ENCODE measurements at places on chromosomes 2 and 18.

DNA sequence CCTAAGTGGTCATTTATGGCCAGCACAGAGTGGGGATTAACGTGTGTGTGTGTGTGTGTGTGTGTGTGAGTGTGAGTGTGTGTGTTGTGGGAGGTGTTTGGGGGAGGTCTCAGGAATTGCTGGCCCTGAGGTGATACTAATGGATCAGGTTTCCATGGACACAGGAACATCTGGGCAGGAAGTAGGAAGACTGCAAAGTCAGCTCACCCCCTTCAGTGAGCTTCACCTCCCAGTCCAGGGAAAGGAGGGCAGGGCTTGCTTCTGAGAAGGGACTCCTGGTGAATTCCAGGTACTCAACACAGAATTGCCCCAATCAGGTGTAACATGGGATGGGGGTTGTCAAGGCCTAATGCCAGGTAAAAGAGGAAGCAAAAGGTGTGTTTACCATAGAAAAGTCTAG lies 30.3 kb upstream of the IL1R1 start:
- DNase-seq: no peak
- peaks cover 17% of the 10 kb centered on the region for H3K36me3 ChIP-seq
- peaks cover 61% of the 10 kb centered on the region for H3K4me1 ChIP-seq
- no peak overlapping the region for H3K27ac ChIP-seq
- no peak overlapping the region for H3K4me3 ChIP-seq

- H3K4me3 ChIP-seq: peak overlapping the region; percentile 12
- peak; percentile 75 for DNase-seq
- no peaks in the 10 kb centered on the region for H3K36me3 ChIP-seq
- peaks cover 25% of the 10 kb centered on the region for H3K4me1 ChIP-seq
- peak overlapping the region; percentile 72 for H3K27ac ChIP-seq
These were observed 109.8 kb upstream of the FZD5 start for GRCh38 chr2:207879536-207879935.

DNA sequence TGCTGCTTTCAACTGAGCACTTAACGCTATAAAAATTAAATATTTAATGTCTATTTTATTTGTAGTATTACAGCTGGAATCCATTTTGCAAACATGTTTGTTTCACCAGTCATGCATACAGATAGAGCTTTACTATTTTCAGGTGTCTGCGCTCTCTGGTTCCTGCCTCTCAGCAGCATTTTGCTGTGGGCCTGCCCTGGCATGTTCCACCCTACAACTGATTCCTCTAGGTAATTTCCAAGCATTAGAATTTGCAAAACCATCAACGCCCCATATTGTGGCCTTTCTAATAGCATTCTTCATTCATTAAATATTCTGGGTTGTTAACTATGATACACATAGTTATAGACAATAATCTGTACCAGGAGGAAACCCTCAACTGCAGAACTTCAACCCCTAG lies 266.4 kb upstream of the DLGAP1 start:
- no peak for DNase-seq
- no peaks in the 10 kb centered on the region for H3K27me3 ChIP-seq
- no peak overlapping the region for H3K4me3 ChIP-seq
- no peaks in the 10 kb centered on the region for H3K36me3 ChIP-seq

- no peak for DNase-seq
- H3K4me1 ChIP-seq: no peaks in the 10 kb centered on the region
- 0 out of 2 replicates have a peak, but pooled peaks cover 5% of the 10 kb centered on the region for H3K36me3 ChIP-seq
- H3K27ac ChIP-seq: no peak overlapping the region
- peaks cover 10% of the 10 kb centered on the region for H3K27me3 ChIP-seq
These were observed 27.4 kb downstream of the ASB18 start for GRCh38 chr2:236236559-236237452.

GRCh38 chr18:53503914-53504441 lies 720.5 kb downstream of the MBD2 start:
- no peaks in the 10 kb centered on the region for H3K36me3 ChIP-seq
- DNase-seq: no peak
- H3K4me1 ChIP-seq: no peaks in the 10 kb centered on the region

DNA sequence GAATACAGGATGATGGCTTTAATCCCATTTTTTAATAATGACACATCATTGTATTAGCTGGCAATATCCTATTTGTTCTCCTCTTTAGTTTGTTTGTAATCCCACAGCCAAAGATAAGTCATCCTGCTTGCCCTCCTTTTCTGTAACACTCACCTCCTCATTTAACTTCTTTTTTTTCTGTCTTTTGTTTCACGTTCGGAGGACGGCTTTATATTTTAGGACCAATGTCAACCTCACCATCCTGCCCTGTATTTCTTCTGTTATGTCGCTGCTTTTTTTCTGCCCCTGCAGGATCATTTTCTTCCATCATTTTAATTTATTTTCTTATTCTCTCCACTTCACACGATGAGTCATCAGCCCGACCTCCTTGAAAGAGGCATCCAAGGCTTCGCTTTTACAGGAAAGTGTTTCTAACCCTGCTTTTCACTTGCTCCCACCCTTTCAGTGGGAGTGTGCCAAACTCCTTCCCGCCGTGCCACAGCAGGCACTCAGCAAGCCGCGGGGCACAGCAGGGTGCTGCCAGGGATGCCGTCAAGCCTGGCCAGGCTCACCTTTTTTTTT lies 11.4 kb downstream of the RAB31 start:
- H3K27me3 ChIP-seq: no peaks in the 10 kb centered on the region
- peak; percentile 89 for DNase-seq
- peak overlapping the region; percentile 83 for H3K27ac ChIP-seq

DNA sequence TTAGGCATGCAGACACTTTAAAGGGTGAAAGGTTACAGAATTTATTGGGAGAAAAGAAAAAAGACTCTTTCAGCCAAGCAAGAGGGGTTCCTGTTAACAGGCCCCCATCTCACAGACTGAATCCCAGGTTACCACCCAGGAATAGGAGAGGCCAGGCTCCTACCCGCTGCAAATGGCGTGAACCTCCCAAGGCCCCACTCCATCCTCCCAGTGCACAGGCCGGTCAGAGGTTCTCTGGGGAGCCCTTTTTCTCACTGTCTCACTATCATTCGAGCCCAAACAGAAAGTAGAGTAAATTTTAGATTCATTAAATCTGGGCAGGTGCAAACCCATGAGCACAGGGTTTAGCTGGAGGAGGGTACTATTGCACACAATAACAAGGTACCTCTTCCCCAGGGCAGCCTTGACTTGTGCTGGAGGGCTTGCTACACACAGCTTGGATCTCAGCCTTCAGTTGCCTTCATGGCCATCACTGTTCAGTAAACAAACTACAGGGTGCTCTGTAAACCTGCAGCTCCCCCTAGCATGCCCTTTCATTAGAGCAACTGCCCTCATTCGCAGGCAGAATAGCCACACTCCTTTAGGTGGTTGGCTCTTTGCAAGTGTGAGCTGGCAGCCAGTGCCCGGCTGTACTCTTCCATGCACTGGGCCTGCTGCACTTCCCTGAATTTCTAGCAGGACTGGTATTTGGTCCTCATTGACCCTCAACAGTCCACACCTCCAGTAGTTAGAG lies 7.3 kb upstream of the PLEK start:
- H3K4me1 ChIP-seq: peaks cover 11% of the 10 kb centered on the region
- H3K36me3 ChIP-seq: no peaks in the 10 kb centered on the region
- peaks cover 2% of the 10 kb centered on the region for H3K27me3 ChIP-seq
- H3K4me3 ChIP-seq: no peak overlapping the region
- peak; percentile 66 for DNase-seq

All from HFFc6 (cell line).